ENCODE measurements at places on chromosomes 6 and 20.

GRCh38 chr6:16929809-16930208 lies 168.5 kb upstream of the ATXN1 start:
- no peak for DNase-seq

DNA sequence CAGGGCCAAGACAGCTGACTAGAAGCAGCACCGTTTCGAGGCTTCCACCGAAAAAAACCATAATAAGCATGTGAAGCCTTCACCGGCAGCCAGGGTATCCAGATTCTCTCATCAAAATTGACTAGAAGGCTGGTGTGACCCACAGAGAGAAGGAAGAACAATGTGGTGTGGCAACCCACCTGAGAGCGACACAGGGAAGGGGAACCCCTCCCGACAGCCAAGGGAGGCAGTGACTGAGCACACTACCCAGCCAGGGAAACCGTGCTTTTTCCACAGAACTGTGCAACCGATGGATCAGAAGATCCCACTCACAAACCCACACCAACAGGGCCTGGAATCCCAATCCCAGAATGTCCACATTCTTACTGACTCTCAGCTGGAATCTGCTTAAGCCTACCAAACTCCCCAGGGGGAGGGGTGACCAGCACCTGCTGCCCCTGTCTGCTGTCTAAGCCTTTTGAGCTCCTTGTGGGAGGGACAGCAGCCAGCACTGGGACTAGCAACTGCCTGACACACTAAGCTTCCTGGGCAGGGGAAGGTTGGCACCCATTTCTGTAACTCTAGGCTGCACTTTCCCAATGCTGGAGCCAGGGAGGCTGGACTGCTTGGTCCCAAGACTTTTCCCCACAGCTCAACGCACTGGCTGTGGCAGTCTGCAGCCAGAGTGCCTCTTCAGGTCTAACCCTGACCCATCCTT lies 231.9 kb upstream of the FAM83B start:
- DNase-seq = no peak

DNA sequence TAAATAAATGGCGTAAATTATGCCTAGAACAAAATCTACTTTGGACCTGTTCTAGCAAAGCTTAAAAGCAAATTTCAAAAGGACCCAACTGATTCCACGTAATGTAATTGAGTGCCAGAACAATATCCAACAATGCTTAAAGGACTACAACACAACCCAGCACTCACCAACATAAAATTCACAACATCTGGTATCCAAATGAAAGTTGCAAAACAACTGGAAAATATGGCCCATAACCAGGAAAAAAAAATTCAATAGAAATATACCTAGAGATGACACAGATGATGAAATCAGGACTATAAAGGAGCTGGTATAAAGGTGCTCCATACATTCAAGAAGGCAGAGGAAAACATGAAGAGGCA lies 14.1 kb downstream of the TUBB2B start:
- no peak for DNase-seq

- no peak for DNase-seq
These were observed 227.0 kb upstream of the PRSS16 start for GRCh38 chr6:27020553-27020880.
